ENCODE measurements at places on chromosomes 4 and X. TPM values are rescaled to one million over a fixed set of nuclear protein-coding genes. Genes with fewer than 3 reads are reported as not detected.

The NLRP2B gene
- not detected for total RNA-seq

The ATP1B4 gene
- 13.2 TPM for total RNA-seq

- DNase-seq, result peak; percentile 48
Measured at GRCh38 chr4:1236103-1236641, 12.8 kb downstream of the CTBP1 start.

GRCh38 chrX:131072871-131073571 lies 14.9 kb downstream of the ARHGAP36 start:
- no peak for DNase-seq

DNA sequence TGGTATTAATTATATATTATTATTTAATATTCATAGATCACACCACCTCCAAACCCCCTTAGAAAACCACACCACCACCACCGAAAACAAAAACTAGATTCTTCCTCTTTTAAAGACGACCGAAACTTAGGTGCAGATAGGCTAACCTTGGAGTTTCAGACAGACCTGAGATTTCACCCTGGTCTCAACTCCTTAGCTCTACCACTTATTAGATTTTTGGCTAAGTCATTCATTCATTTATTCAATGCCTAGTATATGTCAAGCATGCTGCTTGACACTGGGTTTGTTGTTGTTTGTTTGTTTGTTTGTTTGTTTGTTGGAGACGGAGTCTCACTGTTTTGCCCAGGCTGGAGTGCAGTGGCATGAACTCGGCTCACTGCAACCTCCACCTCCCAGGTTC lies 9.5 kb upstream of the BMP2K start:
- DNase-seq, result no peak

The NAA11 gene
- not detected for total RNA-seq

The SRPK3 gene
- 140 TPM for total RNA-seq

DNA sequence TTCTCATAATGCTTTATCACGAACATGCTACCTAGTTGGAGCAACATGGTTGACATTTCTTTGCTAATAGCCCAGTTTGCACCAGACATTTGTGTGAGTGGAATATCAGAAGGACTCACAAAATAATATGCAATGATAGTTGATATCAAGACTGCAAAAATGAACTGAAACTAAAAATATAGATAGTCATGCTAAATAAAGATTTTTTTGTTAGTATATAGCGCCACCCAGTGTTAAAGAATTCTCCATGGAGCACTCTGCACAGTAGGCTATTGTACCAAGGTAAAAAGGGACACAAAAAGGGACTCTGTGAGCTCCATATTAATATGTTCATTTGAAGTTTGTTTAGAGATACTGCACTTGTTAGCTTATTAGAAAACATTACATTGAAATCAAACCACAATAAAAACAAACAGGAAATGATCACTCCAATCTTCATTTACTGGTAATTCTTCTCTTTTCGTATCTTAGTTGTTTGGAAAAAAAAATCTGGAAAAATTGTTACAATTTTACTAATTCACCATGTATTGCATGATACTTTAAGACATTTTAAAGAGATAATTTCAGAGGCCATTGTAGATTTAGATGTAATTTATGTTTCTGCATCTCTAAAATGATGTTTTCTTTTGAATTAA lies 1509.6 kb downstream of the ADGRL3 start:
- no peak for DNase-seq

The MGAT4D gene
- not detected for total RNA-seq

DNA sequence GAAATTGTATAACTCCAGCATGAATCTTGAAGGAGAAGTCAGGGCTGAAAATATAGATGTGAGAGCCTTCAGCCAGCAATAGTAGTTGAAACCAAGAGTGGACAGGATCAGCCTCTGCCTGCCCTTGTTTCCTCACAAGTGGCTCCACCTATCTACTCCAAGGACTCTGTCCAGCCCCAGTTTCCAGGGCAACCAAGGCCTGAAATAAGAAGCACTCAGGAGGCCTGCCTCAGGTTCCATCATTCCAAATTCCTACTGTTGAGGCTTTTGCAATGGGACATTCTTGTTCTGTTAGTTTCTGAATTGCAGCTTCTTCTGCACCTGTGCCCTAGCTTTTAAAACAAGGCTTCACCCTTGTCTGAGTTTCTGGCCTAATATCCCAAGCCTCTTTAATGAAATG lies 41.6 kb downstream of the TRPC5OS start:
- DNase-seq, result no peak

DNA sequence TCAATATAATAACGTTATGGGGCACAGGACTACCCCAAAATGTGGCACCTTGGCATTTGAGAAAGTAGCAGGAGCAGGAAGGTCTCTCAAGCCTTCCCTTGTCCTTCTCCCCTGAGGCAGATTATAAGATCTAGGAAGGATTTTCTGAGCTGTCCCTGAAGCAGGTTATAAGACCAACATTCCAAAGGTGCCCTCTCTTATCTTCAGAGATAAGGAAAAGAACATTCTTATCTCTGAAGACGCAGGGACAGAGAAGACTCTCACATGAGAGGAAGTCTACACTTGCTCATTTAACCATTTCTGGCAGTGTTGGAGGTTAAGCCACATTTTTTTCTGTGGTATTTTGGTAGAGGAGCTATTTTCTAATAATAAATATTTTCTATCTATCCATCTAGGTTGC lies 437.9 kb upstream of the MAOA start:
- no peak for DNase-seq

- no peak for DNase-seq
Measured at GRCh38 chr4:76061982-76062381, 12.5 kb upstream of the ART3 start.

DNA sequence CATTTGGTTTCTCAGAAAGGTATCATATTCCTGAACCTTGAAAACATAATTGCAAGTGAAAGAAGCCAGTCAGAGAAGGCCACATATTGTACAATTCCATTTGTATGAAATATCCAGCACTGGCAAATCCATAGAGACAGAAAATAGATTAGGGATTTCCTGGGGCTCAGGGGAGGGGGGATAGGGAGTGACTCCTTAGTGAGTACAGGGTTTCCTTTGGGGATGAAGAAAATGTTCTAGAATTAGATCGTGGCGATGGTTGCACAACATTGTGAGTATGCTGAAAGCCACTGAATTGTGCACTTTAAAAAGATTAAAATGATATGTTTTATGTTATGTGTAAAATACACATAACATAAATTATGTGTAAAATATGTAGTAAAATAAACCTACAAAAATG lies 10.3 kb downstream of the XPNPEP2 start:
- no peak for DNase-seq

GRCh38 chrX:41616255-41616654 lies 72.5 kb upstream of the GPR34 start:
- DNase-seq, result no peak

DNA sequence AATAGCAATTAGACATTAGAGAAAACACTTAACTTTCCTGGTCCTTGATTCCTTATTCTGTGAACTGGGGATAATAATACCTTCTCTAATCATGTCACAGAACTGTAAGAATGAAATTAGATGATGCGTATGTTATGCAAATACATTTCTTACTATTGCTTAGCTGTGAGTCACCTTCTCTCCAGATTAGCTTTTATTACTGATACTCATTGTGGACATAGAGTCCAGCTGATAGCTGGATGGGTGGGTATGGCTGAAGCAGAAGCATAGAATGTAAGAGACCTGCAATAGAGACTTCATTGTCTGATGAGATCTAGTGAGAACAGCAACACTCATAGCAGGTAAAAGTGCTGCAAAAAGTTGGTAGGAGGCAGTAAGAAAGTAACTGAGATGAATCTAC lies 437.2 kb upstream of the ZFP42 start:
- no peak for DNase-seq

DNA sequence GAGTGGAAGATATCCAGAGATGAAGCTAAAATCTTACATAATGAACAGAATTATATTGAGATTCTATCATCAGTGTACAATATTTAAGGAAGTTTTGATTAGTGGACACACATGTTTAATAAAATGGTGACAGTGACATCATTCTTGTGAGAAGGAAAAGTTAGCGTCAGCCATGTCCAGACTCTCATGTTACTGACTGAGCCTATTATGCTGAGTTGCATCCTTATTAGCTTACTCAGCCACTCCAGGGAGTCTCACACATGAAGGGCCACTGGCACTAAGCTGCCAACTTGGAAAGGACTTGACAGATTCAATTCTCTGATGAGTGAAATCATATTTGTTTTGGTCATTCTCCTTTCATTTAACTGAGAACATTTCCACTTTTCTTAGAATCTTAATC lies 170.6 kb downstream of the BANK1 start:
- no peak for DNase-seq

GRCh38 chr4:152165146-152165545 lies 370.7 kb downstream of the FBXW7 start:
- no peak for DNase-seq

GRCh38 chr4:73721435-73721834 lies 18.9 kb upstream of the CXCL8 start:
- no peak for DNase-seq

- peak; percentile 16 for DNase-seq
Measured at GRCh38 chr4:17324386-17324830, 187.5 kb downstream of the QDPR start.

All from psoas muscle (tissue), 8 donors.